ENCODE measurements at places on chromosomes 5 and 9. TPM values are rescaled to one million over a fixed set of nuclear protein-coding genes. Genes with fewer than 3 reads are reported as not detected.

Gene TRIO
- total RNA-seq = 92.0 TPM

Gene SLC2A6
- 8.4 TPM for total RNA-seq

- no peak for DNase-seq
Measured at GRCh38 chr5:16626696-16627264, 10.0 kb upstream of the RETREG1 start.

- no peak for DNase-seq
Measured at GRCh38 chr5:83368835-83369234, 102.7 kb upstream of the VCAN start.

Gene CDKN2B-AS1
- total RNA-seq = 1.2 TPM

DNA sequence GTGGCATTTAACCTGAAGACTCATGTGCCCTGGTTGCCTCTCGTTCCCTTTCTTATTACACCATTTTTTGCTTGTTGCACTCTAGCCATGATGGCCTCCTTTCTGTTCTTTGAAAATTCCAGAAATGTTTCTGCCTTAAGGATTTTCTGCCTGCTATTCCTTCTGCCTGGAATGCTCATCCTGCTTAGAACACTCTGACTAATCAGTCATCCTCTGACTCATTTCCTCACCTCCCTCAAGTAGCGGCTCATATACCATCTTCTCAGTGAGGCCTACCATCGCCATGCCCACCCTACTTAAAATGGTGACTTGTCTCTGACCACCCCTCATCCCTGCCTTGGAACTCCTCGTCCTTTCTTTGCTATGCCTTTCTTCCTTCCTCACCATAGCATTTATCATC is 68.8 kb downstream of the KIF4B start:
- no peak for DNase-seq

DNA sequence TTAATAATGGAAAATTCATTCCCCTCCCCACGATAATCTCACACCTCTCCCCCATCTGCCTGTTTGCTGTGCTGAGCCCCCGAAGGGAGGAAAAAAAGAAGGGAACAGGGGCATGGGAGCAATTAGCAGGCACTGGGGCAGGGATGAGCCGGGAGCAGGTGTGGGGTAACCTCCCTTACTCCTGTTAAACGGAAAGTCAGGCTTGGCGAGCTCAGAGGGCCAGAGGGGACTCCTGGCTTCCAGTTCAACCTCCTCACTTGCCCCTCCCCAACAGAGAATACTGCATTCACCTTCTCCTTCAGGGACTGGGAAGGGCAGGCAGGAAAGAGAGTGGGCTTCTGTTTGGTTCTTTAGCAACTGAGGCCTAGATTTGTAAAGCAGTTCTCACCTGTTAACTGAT is 1.6 kb downstream of the AFAP1L1 start:
- DNase-seq = no peak

DNA sequence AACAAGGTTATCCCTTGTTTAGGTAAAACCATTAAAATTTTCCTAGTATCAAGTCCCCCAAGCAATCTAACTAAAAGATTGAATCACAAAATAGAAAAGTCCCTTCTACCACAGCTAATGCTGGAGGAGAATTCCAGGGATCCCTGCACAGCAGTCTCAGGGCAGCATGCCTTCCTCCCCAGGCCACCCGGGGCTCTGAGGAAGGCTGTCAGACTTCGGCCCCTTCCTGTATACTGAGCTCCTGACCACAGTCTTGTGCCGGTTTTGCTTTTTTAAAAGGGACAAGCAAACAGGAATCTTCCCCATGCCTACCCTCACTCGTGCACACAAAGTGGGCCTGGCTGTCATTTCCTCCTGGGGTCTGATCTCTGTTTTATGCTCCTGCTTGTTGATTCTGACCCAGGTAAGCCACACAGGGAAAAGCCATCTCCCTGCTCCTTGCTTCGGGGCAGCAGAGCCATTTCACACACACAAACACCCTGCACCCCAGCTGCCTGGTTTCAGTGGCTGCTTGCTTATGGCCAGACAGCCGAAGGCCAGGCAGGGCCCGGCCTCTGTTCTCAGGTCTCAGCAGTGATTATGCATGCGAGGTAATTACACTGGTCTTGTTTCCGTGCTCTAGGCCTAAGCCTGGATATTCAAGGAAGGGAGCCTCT is 211.9 kb downstream of the NXNL2 start:
- no peak for DNase-seq

Gene CDO1
- total RNA-seq = not detected

GRCh38 chr9:102237094-102237493 is 498.6 kb upstream of the GRIN3A start:
- DNase-seq = no peak

- DNase-seq = peak; percentile 32
Measured at GRCh38 chr9:83962165-83962564, 17.9 kb downstream of the HNRNPK start.

DNA sequence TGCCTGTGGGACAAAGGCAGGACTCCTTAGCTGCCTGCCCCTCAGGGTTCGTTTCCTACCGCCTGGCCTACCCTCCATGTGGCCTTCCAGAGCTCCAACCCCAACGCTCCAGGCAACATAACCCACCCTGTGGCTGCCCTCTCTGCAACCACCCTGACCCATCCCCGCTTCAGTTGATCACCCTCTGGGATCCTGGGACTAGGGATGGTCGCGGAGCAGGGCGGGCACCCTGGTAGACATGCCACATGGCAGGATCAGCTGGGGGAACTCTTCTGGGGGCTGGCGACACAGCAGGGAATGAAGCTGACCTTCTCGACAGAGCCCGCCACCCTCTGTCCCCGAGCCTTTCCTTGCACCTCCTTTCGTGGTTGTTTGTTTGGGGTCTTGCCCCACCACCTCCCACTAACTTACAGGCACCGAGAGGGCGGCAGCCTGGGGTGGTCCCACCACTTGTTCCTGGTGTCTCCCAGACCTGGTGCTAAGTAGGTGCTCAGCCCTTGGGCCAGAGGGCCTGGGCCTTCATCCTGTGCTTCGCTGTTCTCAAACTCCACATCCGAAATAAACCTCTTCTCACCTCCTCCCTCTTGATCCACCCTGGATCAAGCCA is 243.1 kb downstream of the PBX3 start:
- peak; percentile 27 for DNase-seq
